Glutamatergic neuron (in vitro differentiated cells): ENCODE measurements at places on chromosomes 7 and 10.

DNA sequence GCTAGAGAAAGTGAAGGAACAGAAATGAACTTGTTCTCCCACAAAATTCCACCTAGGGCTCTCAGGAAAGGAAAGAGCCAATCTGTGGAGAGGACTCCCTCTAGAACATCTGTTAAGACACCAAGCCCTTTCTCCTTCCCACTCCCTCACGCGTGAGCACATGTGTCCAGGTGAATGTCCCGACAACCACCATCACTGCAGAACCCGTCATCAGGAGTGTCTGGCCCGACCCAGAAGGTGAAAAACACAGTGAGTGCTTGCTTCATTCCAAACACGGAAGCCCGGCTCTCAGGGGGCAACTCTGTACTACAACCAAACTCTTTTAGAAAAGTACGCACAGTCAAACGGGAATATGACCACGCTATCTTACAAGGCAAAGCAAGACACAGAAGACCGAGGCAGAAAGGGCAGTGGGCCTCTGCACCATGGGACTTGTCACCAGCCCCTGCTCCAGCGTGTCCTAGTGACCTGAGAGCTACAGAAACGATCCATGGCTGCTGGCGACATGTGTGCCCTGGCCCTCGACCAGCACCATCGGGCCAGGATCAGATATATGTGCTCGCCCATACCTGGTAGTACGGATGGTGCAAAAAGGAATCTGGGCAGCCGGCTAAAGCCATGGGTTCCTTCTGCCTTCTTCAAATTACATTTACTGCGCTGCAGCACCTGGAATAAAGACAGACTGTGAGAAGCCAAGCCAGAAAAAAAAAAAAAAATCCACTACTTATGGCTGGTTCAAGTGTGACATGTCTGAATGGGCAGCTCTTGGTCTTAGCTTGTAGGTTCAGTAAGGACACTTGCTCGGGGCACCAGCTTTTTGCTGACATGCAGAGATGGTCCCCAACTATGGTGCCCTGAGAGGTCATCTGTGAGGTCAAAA, 50.8 kb downstream of the GRB10 start:
- H3K36me3 ChIP-seq: peaks cover 7% of the 10 kb centered on the region
- H3K4me1 ChIP-seq: peaks cover 28% of the 10 kb centered on the region
- H3K27me3 ChIP-seq: peaks cover 2% of the 10 kb centered on the region
- no peak for DNase-seq

GRCh38 chr10:11713963-11714362, 28.2 kb upstream of the ECHDC3 start:
- H3K27me3 ChIP-seq: peaks cover 2% of the 10 kb centered on the region
- H3K4me3 ChIP-seq: no peak overlapping the region
- H3K36me3 ChIP-seq: no peaks in the 10 kb centered on the region
- no peaks in the 10 kb centered on the region for H3K4me1 ChIP-seq
- no peak overlapping the region for H3K27ac ChIP-seq

DNA sequence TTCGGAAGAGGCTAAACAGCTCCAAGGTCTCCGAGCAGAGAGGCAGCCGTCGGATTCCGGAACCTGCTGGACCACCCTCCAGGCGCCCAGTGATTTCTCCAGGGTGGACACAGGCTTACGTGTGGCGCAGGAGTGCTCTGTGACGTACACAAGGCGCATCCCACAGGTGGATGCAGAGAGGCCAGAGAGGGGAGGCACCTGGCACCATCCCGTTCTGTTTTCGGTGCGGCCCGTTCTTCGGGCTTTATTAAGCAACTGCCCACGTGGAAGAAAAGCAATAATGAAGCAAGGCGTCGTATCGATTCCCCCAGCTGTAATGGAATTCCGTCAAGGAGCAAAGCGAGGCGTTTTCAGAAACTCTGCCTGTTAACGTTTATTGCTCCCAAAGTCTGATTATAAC, 163.6 kb downstream of the PTPRN2 start:
- peaks cover 12% of the 10 kb centered on the region for H3K36me3 ChIP-seq
- peaks cover 6% of the 10 kb centered on the region for H3K27me3 ChIP-seq
- H3K4me1 ChIP-seq: no peaks in the 10 kb centered on the region
- no peak for DNase-seq
- no peak overlapping the region for H3K27ac ChIP-seq
- H3K4me3 ChIP-seq: no peak overlapping the region

DNA sequence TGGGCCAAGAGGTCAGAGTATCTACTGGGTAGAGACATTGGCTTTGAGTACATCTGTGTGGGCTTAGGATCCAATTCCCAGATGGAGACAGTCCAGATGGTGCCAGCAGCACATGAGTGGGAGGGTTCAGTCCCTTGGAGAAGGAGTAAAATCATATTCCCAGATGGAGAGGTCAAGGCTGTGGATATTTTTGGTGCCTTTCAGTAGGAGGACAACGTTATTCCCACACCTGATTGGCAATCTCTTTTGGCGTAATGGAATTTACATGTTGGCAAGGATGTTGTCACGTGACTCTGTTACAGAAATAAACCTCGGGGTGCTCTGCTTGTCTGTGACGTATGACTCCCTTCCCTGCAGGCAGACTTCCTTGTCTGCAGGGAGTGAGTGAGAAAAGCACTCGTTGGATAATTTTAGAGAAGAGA, 27.6 kb downstream of the NPS start:
- peaks cover 23% of the 10 kb centered on the region for H3K4me1 ChIP-seq
- H3K4me3 ChIP-seq: no peak overlapping the region
- H3K36me3 ChIP-seq: peaks cover 12% of the 10 kb centered on the region
- peak; percentile 50 for DNase-seq

DNA sequence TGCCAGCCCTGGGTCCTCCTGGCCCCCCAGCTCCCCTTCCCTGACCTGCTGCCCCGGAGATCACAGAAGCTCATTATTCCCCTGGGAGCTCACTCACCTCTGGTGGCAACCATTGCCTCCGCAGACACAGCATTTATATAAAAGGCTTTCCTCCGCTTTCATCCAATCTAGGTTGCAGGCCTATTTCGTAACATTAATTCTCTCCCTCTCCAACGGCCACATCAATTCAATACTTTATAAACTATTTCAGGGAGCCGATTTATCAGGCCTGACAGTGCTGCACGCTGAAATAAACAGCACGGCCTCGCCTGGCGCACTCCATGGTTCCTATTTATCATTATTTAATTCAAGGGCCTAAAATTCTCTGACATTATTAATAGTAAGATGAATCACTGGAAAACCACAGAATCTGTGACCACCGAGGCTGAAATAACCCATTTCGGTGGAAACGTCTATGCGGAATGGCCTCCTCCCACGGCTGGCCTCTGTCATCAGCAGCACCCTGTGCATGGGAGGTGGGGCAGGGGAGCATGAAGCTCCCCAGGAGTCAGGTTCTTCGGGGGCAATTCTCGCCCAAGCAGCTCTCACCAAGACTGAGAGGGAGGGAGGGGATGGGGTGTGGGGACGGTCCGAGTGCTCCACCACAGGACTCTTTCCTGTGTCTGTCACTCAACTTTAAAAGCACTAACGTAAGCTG, 249.3 kb upstream of the PFKP start:
- DNase-seq: no peak
- no peak overlapping the region for H3K4me3 ChIP-seq
- peaks cover 4% of the 10 kb centered on the region for H3K36me3 ChIP-seq
- peaks cover 4% of the 10 kb centered on the region for H3K27me3 ChIP-seq
- H3K27ac ChIP-seq: no peak overlapping the region

GRCh38 chr10:111984057-111984456, 199.5 kb downstream of the GPAM start:
- DNase-seq: no peak
- peak overlapping the region; percentile 65 for H3K27ac ChIP-seq
- no peaks in the 10 kb centered on the region for H3K27me3 ChIP-seq
- no peaks in the 10 kb centered on the region for H3K36me3 ChIP-seq
- no peak overlapping the region for H3K4me3 ChIP-seq
- H3K4me1 ChIP-seq: peaks cover 12% of the 10 kb centered on the region

- no peak for DNase-seq
- H3K4me3 ChIP-seq: no peak overlapping the region
- H3K4me1 ChIP-seq: no peaks in the 10 kb centered on the region
- H3K27ac ChIP-seq: no peak overlapping the region
- peaks cover 4% of the 10 kb centered on the region for H3K36me3 ChIP-seq
- H3K27me3 ChIP-seq: peaks cover 4% of the 10 kb centered on the region
Measured at GRCh38 chr10:70266701-70267100, 17.1 kb downstream of the NPFFR1 start.

GRCh38 chr10:77542710-77543259, 94.8 kb downstream of the KCNMA1 start:
- no peak overlapping the region for H3K4me3 ChIP-seq
- DNase-seq: no peak
- no peaks in the 10 kb centered on the region for H3K4me1 ChIP-seq
- no peaks in the 10 kb centered on the region for H3K27me3 ChIP-seq

DNA sequence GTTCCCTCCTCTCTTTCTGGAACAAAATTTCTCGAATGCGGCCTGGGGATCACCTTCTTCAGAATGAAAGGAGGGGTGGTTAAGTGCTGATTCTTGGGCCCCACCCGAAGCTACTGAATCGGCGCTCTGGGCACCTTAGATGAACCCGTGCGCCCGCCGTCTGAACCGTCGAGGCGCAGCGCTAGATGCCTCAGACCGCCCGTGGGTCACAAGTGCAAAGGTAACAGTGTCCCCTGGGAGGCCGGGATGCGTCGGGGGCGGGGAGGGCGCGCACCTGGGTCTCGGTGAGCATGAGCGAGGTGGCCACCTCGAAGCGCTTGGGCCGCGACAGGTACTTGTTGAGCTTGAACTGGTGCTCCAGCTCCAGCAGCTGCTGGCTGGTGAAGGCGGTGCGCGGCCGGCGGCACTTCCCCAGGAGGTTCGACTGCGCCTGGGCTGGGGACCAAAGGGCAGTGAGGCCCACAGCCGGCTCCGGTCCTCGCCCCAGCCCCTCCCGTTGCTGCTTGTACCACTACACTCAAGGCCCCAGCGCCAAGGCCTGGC, 4.2 kb downstream of the MNX1 start:
- H3K4me1 ChIP-seq: no peaks in the 10 kb centered on the region
- H3K36me3 ChIP-seq: no peaks in the 10 kb centered on the region
- no peak overlapping the region for H3K4me3 ChIP-seq
- DNase-seq: no peak

GRCh38 chr7:111952783-111953182, 253.4 kb downstream of the DOCK4 start:
- no peak for DNase-seq
- no peak overlapping the region for H3K27ac ChIP-seq
- H3K4me1 ChIP-seq: peaks cover 11% of the 10 kb centered on the region
- H3K27me3 ChIP-seq: peaks cover 2% of the 10 kb centered on the region
- no peaks in the 10 kb centered on the region for H3K36me3 ChIP-seq

DNA sequence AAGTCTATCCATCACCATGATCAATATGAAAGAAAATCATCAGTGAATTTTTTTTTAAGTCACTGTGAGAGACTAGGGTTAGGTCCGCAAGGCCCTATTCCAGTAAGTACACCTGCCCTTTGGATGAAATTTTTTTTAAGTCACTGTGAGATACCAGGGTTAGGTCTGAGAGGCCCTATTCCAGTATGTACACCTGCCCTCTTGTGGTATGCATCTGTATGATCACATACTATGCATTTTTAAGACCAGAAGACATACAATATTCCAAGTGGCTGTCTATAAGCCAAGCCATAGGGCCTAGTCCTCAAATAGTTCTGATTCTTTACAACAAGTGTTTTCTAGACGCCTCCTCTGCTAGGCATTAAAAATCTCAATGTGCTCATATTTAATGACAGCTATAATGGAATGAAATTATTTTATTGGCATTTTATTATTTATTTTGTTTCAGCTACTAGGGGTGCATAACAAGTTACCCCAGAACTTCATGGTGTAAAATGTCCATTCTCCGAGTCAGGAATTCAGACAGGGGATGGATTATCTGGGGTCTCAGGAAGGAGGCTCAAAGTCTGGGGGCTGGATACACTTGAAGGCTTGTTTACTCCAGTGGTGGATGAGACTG, 53.1 kb downstream of the TEX36 start:
- no peak overlapping the region for H3K27ac ChIP-seq
- H3K27me3 ChIP-seq: no peaks in the 10 kb centered on the region
- no peak overlapping the region for H3K4me3 ChIP-seq
- no peak for DNase-seq

- no peak overlapping the region for H3K27ac ChIP-seq
- H3K36me3 ChIP-seq: no peaks in the 10 kb centered on the region
- peaks cover 15% of the 10 kb centered on the region for H3K4me1 ChIP-seq
- H3K4me3 ChIP-seq: no peak overlapping the region
- DNase-seq: no peak
- peaks cover 1% of the 10 kb centered on the region for H3K27me3 ChIP-seq
Measured at GRCh38 chr7:108051454-108051853, 48.5 kb upstream of the LAMB1 start.

GRCh38 chr10:51705774-51706173, 6.4 kb upstream of the CSTF2T start:
- peaks cover 3% of the 10 kb centered on the region for H3K4me1 ChIP-seq
- H3K36me3 ChIP-seq: no peaks in the 10 kb centered on the region
- H3K27ac ChIP-seq: no peak overlapping the region
- DNase-seq: no peak
- H3K4me3 ChIP-seq: no peak overlapping the region

DNA sequence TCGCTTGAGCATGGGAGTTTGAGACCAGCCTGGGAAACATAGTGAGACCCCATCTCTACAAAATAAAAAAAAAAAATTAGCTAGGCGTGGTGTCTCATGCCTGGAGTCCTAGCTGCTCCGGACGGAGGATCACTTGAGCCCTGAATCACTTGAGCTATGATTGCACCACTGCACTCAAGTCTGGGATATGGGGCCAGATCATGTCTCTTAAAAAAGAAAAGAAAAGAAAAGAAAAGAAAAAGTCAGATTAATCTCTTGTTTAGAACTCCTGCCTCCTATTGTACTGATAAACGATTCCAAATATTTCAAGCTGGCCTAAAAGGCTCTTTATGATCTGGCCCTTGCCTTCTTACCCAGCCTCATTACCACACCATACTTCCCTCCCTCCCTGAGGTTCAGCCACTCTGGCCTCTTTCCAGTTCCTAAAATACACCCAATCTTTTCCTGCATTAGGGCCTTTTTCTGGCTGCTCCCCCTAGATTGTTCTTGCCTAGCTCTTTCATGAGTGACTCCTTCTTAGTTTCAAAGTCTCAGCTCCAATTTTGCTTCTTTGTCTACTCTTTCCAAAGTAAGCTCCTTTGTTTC, 41.7 kb downstream of the VCL start:
- DNase-seq: no peak
- no peaks in the 10 kb centered on the region for H3K4me1 ChIP-seq
- no peaks in the 10 kb centered on the region for H3K27me3 ChIP-seq
- H3K36me3 ChIP-seq: no peaks in the 10 kb centered on the region
- no peak overlapping the region for H3K27ac ChIP-seq

- DNase-seq: peak; percentile 45
- H3K36me3 ChIP-seq: no peaks in the 10 kb centered on the region
- peaks cover 3% of the 10 kb centered on the region for H3K27me3 ChIP-seq
- peak overlapping the region; percentile 87 for H3K4me3 ChIP-seq
Measured at GRCh38 chr7:100539436-100540006, 518 bp downstream of the AGFG2 start.

GRCh38 chr10:132412316-132413192, 15.6 kb downstream of the PWWP2B start:
- peaks cover 38% of the 10 kb centered on the region for H3K4me1 ChIP-seq
- H3K27ac ChIP-seq: no peak overlapping the region
- peaks cover 4% of the 10 kb centered on the region for H3K36me3 ChIP-seq
- no peak overlapping the region for H3K4me3 ChIP-seq
- no peak for DNase-seq

GRCh38 chr10:97406064-97406463, 4.9 kb upstream of the RRP12 start:
- no peak overlapping the region for H3K4me3 ChIP-seq
- H3K4me1 ChIP-seq: no peaks in the 10 kb centered on the region
- H3K36me3 ChIP-seq: no peaks in the 10 kb centered on the region

GRCh38 chr10:102420181-102420713, 389 bp upstream of the FBXL15 start:
- H3K4me1 ChIP-seq: peaks cover 16% of the 10 kb centered on the region
- peak overlapping the region; percentile 98 for H3K27ac ChIP-seq
- H3K36me3 ChIP-seq: no peaks in the 10 kb centered on the region
- DNase-seq: no peak
